ENCODE measurements at places on chromosomes 5 and 9.

- no peak for DNase-seq
Measured at GRCh38 chr9:69331444-69331843, 6.4 kb downstream of the ENTREP1 start.

- DNase-seq = no peak
Measured at GRCh38 chr9:124485936-124486335, 21.3 kb downstream of the NR5A1 start.

DNA sequence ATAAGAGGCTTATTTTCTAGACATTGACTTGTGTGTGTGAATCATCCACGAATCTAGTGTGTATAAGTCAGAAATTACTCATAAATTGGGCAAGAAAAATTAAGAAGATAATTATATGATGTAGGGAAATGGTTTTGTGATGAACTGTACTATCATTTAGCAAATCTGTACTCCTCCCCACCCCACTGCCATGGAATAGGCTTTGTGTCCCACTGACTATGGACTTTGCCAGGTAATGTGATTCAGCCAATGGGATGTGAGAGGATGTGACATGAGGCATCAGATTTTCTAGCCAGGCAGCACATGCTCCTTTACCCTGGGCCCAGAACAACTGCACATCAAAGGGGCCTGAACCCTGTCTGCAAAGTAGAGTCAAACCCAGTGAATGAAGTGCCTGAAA lies 406.6 kb downstream of the CTNND2 start:
- no peak for DNase-seq

DNA sequence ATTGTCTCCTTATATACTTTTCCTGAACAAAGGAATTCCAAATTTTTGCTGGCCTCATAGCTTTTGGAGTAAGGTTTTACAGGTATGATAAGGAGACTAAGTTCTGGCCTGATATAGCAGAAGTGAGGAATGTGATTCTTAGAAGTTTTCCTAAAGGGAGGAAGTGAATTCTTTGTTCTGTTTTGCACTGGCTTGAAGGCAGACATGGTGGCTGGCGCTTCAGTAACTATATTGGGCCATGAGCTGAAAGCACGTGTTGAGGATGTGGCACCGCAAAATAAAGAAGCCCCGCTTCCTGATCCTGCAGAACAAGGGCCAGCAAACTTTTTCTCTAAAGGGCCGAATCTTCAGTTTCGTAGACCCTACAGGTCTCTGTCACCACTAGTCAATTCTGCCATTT lies 224.2 kb downstream of the SNX18 start:
- DNase-seq = no peak

DNA sequence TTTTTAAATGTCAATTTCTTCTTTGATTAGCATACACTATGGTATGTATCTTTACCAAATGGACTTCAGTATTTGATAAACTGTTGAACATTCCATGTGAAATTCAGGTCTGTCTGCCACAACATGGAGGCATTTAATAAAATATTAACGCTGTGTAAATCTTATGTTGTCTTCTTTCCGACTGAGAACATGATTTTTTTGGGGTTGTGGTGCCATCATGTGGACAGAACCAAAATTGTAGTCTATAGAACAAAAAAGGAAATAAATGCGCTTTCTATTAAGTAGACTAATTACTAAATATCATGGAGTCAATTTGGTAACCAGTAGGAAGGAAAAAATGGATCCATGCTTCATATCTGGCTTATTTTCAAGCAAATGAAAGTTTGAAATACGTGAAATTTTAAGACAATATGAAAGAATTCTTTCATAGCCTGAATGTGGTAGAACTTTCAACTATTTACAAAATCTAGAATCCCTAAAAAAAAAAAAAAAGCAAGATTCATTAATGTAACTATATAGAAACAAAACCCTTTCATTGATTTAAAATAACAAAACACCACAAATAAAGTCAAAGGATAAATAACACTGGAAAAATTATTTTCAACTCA lies 2.8 kb upstream of the PLK2 start:
- peak; percentile 51 for DNase-seq

GRCh38 chr5:178365501-178366440 lies 133.2 kb upstream of the PHYKPL start:
- DNase-seq = no peak

All from naive thymus-derived CD4-positive, alpha-beta T cell (primary cell).